ENCODE measurements at places on chromosomes 7 and 10.
A peak's percentile ranks its signal among the peaks of the same experiment; 100 is the strongest.

DNA sequence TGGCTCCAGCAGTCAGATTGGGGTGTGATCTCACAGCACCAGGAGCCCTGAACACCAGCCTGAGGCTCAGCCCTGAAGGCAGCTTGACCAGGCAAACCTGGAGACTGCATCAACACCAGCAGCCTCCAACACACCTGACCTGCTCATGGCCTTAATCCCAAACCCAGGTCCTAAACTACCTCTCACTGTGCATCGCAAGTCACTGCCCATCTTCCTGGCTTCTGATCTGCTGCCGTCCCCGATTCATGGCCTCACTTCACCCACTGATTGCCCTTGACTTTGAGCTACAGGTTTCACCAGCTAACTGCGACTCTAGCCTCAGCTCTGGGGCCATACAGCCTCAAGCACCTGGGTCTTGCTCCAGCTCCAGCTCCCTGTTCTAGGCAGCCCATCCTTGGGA lies 49.1 kb downstream of the PARP12 start:
- DNase-seq = no peak

DNA sequence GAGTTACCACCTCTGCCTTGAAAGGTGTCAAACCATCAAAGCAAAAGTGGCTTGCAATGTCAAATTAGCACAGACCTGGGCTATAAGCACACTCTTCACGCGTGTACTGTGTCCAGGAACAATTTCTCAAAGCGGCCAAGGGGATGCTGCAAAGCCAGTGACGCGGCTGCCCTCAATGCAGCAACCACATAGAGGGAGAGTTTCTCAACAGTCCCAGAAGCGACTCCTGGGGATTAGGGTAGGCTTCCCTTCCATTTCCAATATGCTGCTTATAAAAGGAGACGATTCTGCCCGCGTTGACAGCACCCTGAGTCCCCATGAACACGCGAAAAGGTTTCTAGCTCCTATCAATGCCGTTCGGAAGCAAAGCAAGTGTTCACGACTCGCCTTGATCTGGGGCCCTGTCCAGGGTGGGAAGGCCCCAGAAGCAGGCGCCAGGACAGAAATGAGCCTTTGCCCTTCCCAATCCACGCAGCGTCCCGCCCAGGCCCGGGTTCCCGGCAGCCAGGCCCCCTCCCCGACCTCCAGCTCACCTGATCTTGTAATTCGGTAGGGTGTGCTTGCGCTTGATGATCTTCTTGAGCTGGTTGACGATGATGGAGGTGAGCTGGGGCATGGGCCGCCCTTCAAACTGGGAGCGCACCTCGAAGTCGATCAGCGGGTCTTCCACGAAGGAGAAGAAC lies 1.3 kb downstream of the PDZD8 start:
- no peak for DNase-seq

- DNase-seq = no peak
These were observed 105.3 kb downstream of the GPR158 start for GRCh38 chr10:25280076-25280475.

GRCh38 chr7:37433166-37433565 lies 15.5 kb downstream of the ELMO1 start:
- no peak for DNase-seq

GRCh38 chr10:123967626-123968243 lies 76.1 kb upstream of the CPXM2 start:
- DNase-seq = peak; percentile 22

GRCh38 chr7:16762177-16762576 lies 8.6 kb downstream of the TSPAN13 start:
- DNase-seq = no peak

GRCh38 chr10:113475381-113475807 lies 77.5 kb upstream of the HABP2 start:
- DNase-seq = no peak

DNA sequence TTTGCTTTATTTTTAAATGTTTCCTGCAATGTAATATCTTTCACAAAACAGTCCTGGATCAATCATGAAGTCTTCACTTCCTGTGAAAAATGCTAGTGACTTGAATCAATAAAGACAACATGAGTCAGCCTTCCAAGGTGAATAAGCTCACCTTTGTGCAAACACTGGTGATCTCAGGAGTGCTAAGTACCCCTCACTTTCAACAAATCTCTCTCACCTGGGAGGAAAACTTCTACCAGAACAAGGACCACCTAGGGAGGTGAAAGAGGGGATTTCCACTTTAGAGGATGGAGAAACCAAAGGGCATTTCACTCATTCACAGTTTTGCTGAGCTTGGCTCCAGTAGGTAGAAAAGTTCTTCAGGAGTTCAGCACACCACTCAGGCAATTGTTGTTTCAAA lies 64.8 kb downstream of the CALD1 start:
- DNase-seq = no peak

DNA sequence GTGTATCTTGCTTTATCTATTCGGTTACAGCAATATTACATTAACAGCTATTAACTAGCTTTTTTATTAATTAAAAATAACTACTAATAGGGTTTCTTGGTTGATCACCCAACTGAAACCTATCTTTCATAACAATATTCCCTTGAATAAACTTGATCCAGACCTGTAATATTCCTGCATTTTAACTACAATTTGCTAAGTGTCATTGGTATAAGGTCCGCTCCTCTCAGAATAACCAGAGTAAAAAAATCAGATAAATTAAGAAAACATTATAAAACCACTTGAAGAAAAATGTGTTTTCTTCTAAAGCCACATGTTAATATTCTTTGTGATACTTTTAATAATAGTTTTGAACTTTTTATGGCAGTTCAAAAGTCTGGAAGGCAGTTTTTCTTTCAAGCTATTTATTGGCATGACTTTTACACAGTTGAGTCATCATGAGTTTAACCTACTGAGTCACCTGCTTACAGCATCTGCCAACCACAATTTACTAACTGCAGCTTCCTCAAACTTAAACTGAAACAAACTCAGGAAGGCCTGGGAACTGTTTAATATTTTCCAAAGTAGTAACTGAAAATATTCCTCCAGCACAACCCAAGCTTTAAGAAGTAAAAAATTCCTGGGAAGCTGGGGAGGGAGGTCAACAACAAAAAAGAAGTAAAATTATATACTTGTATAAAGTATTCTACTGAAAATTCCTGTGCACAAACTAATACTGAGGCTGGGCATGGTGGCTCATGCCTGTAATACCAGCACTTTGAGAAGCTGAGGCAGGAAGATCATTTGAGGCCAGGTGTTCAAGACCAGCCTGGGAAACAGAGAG lies 103.2 kb downstream of the NRBF2 start:
- peak; percentile 29 for DNase-seq

DNA sequence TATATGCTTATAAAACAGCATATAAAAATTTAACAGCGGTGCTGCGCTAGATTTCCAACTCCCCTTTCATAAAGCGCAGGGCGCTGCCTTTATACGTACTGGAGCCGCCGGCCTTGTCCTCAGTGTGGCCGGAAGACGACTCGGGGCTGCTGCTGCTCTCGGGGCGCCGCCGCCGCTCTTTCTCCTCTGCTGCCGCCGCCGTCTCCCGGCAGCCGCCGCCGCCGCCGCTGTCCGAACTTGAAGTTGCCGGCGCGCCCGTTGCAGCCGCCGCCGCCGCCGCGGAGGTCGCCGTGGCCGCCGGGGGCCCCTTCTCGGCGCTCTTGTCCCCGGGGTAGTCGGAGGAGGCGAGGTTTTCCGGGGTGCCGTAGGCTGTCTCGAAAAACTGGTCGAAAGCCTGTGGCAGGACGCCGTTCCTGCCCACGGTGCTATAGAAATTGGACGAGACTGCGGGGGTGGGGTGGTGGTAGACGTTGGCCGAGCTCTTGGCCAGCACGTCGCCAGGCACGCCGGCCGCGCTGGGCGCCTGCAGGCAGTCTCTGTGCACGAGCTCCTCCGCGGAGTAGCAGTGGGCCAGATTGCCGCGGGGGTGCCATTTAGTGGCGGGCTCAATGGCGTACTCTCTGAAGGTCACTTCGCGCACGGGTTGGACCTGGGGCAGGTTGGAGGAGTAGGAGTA lies 557 bp downstream of the HOXA11 start:
- DNase-seq = no peak

GRCh38 chr10:44125879-44126278 lies 259.0 kb downstream of the CXCL12 start:
- no peak for DNase-seq

DNA sequence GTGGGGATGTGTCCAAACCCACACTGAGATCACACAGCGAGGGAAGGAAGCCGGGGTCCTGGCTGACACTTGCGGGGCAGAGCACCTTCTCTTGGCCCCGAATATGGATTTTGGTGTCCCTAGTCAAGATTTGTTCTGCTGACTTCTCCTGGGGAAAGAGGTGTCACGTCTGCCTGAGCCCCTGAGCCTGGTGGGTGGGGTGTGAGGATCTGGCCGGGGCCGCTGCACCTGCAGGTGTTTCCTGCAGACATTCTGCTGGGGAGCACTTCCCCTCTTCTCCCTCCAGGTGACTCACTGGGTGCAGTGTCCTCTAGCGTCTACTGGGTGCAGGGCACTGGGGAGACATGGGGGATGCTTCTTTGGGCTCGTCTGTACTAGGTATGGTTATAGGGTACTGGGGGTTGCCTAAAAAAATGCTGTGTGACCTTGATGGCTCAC lies 99.2 kb downstream of the GRK5 start:
- no peak for DNase-seq

DNA sequence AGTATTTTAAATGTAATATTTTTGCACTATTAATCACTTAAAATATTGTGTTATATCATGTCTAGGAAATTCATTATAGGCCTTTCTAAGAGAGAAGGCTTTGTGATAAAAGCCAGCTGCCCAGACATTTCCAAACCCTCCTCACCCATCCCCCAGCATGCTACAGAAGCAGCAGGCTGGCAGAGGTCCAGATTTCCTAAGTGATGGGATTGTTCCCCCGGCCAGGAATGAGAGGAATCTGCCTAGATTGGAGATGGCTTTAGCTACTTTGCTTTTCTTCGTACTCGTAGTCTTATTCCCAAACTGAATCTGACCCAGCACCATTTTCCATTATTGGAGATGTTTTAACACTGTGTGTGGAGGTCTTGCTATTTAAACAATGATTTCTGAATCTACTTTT lies 29.4 kb downstream of the CDK14 start:
- peak; percentile 48 for DNase-seq

GRCh38 chr10:59891936-59892335 lies 14.4 kb downstream of the CCDC6 start:
- no peak for DNase-seq

DNA sequence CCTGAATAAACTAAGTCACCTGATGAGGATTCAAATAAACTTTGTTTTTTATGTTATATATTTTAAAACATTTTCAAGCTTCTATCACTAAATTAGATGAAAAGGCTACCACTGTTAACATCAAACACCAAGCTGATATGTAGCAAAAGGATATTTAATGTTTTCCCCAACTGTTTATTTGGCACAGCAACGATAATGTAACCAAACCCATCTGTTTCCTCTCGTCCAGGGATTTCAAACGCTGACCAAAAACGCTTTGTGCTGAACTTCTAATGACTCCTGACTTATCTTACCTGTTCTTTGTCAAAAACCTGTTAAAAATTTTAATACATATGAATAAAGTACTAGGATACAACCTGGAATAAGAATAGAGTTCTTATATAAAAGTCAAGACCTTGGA lies 30.5 kb downstream of the DCLRE1A start:
- no peak for DNase-seq

DNA sequence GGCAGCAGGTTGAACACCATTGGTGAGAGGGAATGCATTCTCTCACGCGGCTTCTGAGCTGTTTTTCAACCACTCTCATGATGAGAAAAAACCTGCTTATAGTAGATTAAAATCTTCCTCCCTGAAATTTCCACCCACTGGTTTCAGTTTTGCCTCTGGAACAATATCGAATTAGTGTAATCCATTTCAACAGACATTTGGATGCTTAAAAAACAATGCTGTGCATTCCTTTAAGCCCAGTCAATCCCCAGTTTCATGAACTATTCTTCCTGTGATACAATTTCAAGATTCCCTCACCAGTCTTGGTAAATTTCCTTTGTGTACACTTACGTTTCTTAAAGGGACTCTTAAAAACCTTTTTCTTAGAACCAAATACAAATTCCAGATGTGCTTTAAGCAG lies 89.6 kb downstream of the ITIH5 start:
- DNase-seq = no peak

DNA sequence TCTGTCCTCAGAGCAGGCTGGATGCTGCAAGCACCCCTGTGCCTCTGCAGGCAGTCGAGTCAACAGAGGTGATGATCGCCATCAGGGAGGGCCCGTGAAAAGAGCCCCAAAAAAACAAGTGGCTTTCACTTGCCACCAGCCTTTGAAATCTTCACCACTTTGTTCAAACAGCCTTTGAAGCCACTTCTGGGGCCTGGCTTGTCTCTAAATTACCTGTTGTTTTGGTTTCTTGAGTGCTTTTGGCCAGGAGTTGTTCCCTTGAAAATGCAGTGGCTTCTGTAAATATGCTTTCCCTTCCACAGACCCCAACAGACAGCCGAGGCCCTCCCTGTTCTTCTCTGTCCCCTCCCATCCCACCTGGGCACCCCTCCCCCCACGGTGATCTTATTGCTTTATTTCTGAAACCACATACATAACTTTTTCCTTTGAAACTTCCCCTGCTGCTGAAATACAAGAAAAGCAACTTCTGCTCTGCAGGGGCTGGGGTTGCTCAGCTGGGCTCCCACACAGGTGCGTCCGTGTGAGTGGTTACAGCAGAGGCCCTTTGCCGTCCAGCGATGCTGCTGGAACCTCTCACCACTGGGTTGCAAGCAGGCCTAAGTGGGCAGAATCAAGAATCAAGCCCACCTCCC lies 283.8 kb upstream of the SHH start:
- no peak for DNase-seq

DNA sequence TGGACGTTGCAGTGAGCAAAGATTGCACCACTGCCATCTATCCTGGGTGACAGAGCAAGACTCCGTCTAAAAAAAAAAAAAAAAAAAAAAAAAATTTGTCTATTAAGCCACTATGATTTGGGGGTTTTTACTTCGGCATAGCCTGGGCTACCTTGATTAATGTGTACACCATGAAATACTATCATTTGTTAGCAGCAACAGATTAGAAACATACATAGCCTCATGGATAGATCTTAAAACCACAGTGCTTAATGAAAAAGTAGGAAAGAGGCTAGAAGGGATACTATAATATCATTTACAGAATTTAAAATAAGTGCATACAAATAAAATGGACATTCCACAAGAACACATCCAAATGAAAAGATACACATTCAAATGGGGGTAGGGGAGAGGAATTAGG lies 77.3 kb upstream of the IL6 start:
- DNase-seq = no peak

GRCh38 chr7:41205600-41205999 lies 497.3 kb downstream of the INHBA start:
- DNase-seq = no peak

- no peak for DNase-seq
These were observed 129.6 kb upstream of the RNF32 start for GRCh38 chr7:156510966-156511365.
